ENCODE measurements at places on chromosomes 12 and 14.

DNA sequence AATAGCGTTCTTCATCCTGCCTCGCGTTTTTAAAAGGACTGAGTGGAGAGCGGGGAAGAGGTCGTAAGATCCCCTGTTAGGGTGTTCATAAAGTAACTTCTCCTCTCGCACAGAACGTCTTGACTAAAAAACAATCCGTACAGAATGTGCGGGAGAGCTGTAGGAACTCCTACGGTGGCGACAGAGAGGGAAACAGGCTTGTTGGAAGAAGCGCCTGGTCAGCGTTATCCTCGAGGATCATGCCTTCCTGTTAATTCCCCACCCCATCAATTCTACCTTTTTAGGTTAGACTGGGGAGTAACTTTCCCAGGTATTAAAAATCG, 399 bp upstream of the WASHC4 start:
- DNase-seq = no peak

- no peak for DNase-seq
These were observed 25.2 kb downstream of the FAM234B start for GRCh38 chr12:13069380-13069779.

GRCh38 chr12:117363056-117363662, 1.7 kb upstream of the NOS1 start:
- DNase-seq = no peak

- DNase-seq = no peak
These were observed 4.1 kb upstream of the NCOR2 start for GRCh38 chr12:124571556-124571955.

DNA sequence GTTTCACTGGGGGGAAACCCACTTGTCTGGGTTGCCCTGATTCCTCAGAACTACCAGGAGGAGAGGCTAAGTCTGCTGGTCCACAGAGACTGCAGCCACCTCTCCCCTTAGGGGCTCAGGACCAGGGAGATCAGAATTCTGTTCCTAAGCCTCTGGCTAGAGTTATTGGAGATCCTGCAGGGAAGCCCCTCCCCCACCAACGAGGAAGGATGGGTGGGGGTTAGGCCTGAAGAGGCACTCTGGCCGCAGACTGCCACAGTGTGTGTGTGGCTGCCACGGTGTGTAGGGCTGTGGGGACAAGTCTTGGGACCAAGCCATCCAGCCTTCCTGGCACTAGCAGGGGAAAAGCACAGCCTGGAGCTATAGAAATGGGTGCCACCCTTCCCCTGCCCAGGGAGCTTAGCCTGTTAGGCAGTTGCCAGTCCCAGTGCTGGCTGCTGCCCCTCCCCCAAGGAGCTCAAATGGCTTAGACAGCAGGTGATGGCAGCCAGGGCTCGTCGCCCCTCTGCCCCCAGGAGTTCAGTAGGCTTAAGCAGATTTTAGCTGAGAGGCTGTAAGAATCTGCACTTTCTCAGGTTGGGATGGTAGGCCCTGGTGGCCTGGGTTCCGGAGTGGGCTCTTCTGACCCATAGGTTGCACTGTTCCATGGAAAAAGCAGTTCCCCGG, 107.7 kb downstream of the ERGIC2 start:
- no peak for DNase-seq

DNA sequence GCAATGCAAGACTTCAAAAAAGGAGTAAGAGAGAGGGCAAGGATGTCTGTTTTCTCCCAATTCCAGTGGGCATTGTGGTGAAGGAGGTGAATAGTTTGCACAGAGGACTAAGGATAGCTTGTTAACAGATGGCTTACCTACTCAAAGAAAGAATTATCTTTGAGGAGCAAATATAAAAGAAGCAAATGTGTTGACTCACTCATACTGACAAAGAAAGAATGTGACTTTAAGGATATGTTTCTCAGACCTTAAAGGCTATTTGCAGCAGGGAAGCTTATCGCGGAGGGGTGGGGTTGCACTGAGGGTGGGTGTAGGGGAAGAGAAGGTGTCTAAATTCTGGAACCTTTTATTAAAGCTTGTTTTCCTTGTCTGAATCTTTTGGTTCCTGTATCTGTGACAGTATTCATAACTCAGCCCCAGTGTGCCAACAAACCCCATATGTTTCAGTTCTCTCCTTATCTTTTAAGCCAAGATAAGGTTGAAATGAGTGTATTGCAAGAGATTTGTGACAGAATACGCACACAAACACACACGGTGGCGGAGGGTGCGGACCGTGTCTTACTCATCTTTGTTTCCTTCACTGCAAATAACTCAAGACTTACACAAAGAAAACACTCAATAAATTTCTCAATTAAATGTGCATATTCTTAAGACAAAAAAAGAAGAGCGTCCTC, 146.4 kb upstream of the ARID2 start:
- no peak for DNase-seq

DNA sequence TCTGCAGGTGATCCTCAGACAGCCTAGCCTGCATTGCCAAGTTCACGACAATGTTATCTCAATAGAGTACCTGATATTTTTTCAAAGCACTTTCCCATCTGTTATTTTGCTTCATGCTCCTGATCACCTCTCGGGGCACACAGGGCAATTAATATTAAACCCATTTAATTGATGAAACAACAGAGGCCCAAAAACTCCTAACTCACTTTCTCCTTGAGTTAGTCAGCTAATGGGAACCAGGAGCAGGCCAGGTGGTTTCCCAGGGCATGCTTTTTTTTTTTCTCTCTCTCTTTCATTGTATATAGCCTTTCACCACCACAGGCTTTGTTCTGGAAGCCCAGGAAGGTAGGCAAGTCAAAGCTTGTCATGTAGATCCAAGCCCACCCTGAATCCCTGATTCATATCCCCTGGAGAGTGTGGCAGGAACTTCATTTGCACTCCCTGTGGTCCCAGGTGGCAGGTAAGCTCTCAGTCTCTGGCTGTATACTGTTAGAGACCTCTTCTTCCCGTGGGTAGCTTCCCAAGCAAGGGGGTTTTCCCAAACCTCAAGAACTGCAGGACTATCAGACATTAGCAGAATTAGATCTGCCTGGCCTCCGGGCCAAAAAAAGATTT, 41.6 kb upstream of the MAP1LC3B2 start:
- no peak for DNase-seq

DNA sequence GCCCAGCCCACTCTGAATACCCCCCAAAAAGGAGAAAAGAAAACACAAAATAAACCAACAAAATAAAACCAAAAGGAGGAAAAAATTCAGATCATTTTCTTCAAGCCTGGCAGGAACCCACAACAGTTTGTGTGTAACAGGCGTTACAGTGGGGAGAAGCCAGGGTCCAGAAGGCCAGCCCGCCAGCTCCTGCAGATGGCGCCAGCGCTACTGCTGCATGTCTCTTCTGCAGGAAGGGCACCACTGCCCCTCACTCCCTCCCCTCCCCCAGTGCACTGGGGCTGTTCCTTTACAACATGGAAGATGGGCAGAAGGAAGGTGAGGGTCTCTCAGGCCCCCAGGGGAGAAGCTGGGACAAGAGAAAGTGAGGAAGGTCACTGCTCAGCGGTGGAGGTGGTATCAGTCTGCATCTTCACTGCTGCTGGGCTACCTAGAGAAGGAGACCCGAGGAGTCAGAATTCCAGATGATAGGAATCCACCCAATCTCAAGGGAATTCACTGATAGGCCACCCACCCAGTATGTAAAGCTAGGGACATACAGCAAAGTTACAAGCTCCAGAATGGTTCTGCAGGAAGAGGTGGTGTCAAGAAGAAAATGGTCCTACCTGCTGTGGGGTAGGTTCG, 2.3 kb upstream of the NOP2 start:
- no peak for DNase-seq

DNA sequence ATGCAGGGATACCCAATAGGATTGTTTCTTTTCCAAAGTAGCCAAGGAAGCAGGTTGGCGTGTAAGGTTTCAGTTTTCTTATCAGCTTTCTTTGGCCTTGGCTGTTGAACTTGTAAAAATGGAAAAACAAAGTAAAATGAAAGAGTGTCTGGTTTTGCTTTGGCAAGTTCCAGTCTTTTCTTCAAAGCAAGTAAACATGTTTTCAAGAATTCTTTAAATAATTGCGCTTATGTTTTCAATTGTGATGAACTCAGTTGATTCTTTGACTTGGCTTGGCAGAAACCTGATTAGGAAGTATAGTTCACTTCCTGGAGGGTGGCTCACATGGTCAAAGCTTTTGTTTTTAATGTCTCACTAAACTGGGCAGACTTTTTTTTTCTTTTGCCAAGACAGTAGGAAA, 112.2 kb upstream of the USP44 start:
- no peak for DNase-seq

- no peak for DNase-seq
These were observed 22.7 kb downstream of the PAWR start for GRCh38 chr12:79668113-79668512.

GRCh38 chr12:118526255-118527095, 150.1 kb downstream of the SUDS3 start:
- DNase-seq = no peak

DNA sequence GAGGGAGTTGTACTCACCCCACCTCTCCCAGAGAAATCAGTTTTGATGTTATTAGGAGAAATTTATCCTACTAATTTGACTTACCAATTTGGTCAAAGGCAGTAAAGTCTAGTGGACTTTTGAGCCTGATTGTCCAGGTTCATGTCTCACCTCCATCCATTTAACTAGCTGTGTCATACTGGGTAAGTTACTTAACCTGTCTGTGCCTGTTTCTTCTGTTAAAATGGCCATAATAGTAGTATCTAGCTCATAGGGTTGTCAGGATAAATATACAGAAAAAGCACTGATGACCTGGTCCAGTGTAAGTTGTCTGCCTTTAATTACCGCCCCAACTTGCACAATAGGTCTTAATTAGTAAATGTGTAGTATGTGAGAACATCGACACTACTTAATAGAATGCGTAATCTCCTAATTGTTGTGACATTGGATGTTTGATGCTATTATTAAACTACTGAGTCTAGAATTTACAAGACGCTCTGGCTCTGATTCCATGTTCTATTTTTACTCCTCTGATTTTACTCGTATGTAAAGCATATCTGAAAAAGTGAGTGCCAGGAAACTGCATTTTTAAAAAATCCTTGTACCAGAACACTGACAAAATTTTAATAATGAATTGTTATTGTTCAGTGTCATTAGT, 1.5 kb downstream of the RAB21 start:
- DNase-seq = no peak

GRCh38 chr12:63845726-63846125, 1.2 kb downstream of the SRGAP1 start:
- DNase-seq = no peak

DNA sequence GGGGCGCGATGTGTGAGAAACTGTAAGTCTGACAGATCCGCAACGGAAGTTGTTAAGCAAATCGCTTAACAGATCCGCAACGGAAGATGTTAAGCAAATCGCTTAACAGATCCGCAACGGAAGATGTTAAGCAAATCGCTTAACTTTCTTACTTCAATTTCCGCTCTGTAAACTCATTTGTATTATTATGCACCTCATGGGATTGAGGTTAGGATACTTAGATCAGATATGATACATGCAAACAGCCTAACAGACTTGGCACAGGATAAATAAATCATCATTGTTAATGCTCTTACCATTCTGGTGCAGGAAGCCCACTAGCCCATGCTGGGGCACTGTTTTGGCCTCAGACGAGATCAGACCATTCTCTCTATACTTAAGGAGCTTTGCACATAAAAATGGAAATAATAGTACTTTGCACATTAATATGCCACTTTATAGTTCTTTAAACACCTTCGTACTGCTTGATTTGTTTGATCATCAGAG, 399 bp downstream of the NCAPD2 start:
- no peak for DNase-seq

DNA sequence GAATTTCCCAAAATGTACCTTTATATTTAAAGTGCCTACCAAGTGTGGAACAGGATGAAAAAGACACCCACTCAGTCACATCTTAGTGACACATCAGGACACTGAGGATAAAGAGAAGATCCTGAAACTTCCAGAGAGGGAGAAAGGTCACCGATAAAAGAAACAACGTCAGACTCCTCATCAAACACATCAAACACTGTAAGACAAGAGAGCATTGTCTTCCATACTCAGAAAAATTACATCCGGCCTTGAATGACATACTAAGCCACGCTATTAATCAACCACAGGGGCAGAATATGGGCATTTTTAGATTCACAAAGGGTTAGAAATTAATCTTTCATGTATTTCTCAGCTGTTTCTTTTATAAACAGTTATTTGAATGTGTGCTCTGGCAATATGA, 490.3 kb downstream of the APAF1 start:
- no peak for DNase-seq

DNA sequence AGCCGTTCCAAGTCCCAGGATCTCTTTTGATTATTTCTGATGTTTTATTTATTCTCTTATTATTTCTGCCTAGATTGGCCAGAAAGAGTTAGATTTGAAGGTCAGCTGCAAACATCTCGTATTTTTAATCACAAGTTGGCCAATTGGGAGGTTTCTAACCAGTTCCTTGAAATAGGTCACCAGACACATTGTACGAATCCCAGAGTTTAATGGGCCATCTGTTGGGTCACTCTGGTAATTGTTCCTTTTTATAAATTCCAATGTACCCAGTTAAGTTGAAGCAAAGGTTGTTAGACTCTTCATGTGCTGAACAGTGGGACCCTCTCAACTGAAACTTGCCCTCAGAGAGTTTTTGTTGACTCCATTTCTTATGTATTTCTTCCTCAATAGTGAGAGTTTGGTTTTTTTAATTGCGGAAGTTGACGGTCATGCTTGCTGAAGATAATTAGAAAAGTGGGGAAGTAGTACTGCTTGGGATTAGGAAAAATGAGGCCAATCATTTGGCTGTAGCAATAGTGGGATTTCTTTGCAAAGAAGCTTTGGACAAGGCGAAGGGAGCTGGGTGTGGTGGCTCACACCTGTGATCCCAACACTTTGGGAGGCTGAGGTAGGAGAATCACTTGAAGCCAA, 382.7 kb upstream of the RGS6 start:
- DNase-seq = no peak

DNA sequence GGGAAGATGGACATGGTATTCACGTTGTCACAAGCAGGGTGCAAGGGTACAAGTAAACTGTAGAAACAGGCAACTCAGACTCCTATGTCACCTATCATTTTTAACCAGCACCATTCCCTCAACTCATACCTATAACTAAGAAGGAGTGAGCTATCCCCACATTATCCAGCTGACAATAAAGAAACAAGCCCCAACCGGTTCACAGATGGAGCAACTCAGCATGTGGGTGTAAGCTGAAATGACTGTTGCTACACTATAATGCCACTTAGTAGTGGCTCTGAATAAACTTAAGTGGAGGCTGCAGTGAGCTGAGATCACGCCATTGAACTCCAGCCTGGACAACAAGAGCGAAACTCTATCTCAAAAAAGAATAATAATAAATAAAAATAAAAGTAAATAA, 829.5 kb upstream of the MDGA2 start:
- no peak for DNase-seq

DNA sequence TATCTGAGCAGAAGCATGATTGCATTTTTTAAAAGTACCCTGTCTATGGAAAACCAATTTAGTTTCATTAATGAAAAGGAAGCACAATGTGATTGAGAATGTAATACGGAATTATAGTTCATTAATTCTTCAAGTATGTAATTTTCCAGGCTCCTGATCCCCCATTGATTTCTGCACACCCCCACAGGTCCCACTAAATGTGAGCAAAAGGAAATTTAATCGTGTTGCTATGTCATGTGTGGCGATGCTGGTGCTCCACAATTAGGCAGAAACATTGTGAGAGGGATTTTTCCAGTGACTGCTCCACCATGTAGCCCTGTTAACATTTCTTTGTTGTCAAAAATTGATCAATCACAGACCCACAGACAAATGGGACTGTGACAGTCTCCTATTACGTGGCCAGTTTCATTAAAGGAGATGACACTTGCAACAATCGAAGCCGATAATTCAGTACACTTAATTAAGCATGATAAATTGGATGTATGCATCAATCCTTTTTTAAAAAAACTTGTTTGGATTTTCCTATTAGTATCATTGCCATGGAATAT, 306.0 kb downstream of the NELL2 start:
- DNase-seq = no peak

- DNase-seq = no peak
These were observed 161.1 kb upstream of the FBXO33 start for GRCh38 chr14:39593377-39593776.
